Stimulated activated CD4-positive, alpha-beta T cell treated with anti-CD3 and anti-CD28 coated beads, Interleukin-4, amount 100 ng/mL, for 48 hours (primary cell): ENCODE measurements at places on chromosomes 7 and 10.

- no peak for DNase-seq
Observed at GRCh38 chr7:80357530-80357929, 154.3 kb downstream of the GNAT3 start.

- DNase-seq = no peak
Observed at GRCh38 chr10:75632805-75633462, 201.5 kb downstream of the LRMDA start.

GRCh38 chr10:70690589-70690988 is 18.3 kb downstream of the ADAMTS14 start:
- no peak for DNase-seq

GRCh38 chr7:131495669-131496498 is 60.5 kb downstream of the PODXL start:
- no peak for DNase-seq

DNA sequence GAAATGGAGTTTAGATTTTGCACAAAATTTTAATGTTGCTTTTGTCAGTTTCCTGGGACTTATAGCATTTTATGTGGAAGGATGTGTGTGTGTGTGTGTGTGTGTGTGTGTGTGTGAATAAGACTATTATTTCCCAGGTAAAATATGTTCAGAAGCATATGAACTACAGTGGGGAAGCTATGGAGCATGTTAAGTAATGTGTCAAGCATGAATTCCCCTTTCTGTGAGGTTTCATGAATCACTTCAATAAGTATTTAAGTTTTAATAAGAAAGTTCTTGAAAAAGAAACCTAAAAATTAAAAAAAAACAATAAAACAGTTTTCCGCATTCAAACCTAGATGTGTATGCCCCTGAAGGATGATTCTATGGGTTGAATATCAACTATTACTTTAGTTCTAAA is 693 bp downstream of the CREB5 start:
- no peak for DNase-seq

GRCh38 chr7:104823177-104823576 is 190.8 kb upstream of the KMT2E start:
- no peak for DNase-seq

DNA sequence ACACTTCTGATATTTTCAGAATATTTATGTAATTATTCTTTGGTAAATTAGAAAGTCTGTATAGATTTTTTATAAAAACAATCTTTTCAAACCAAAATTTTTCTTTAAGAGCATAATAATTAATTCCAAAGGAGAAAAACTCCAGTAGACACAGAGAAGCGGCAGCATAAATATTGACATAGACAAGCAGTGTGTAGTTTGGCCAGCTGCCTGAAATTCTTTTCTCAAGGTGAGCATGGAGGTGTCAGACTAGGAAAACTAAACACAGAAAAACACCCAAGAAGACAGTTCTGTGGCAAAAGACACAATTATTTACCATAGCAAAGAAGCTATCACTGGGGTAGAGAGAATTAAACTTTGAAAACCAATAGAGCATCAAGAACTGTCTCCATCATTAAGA is 82.4 kb downstream of the KLF6 start:
- no peak for DNase-seq

DNA sequence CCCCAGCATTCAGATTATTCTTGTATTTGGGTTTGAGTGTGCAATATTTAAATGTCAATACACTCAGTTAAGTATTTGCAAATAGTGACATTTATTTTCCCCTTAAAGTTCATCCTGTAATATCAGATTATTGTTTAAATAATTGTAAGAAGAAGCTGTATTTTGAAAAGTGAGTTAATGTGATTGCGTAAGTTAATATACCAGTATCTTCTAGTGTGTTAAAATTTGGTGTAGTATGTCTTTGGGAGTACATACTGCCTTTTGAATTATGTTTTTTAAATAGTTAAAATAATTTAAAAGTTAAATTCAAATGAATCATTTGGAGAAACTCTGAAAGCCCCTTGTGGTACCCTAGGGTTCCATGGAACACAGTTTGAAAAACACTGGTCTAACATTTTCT is 28.6 kb downstream of the LRMDA start:
- DNase-seq = no peak

GRCh38 chr7:150383710-150384397 is 4.7 kb downstream of the ZNF775 start:
- DNase-seq = no peak

- DNase-seq = no peak
Observed at GRCh38 chr7:141358386-141358785, 192.8 kb upstream of the AGK start.

DNA sequence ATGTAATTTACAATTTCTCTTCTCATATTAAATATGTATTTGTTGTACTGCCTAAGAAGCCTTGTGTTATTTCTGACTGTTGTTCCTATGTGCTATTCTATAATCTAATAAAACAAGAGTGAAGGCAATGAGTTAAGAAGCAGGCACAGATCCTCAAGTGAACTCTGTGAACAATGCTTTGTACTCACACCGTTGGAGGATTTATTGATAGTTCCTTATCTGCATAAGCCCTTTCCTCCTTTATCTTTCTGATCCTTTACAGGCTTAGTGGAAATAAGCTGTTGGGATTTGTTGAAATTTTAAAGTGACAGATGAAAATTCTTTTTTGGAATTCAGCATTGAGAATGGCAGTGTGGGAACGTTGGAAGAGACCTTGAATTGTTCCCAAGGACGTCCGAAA is 329.6 kb upstream of the NPVF start:
- no peak for DNase-seq

DNA sequence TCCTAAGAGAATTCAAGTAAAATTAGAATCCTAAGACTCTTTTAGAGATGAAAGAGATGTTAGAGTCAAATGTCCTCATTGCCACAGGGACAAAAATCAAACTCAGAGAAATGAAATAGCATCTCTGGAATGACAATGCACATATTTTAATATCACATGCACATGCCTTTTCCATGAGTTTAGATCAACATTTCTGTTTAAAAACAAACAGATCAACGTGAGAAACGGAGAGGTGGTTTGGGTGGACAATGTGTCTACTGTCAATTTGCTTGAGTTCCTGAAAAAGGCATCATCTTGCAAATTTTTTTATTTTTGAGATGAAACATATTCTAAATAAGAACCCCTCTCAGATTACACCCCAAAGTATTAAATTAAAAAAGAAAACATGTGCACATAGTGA is 130.0 kb downstream of the CHRM2 start:
- DNase-seq = no peak

GRCh38 chr7:124071843-124072242 is 39.0 kb upstream of the TMEM229A start:
- no peak for DNase-seq

DNA sequence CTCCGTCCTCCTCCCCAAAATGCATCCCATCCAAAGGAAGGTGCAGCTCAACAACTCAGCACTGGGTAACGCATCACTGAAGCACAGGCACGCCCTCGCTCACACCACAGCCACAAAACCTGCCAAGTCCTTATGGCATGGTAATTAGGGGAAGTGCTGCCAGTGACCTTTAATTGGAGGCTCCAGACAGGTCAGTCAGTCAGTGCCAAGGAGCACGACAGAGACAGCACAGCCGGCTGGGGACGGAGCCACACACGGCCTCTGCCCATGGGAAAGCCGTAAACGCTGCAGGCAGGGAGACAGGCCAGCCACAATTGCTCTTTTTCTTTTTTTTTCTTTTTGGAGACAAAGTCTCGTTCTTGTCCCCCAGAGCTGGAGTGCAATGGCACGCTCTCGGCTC is 146.5 kb downstream of the MAD1L1 start:
- DNase-seq = no peak

DNA sequence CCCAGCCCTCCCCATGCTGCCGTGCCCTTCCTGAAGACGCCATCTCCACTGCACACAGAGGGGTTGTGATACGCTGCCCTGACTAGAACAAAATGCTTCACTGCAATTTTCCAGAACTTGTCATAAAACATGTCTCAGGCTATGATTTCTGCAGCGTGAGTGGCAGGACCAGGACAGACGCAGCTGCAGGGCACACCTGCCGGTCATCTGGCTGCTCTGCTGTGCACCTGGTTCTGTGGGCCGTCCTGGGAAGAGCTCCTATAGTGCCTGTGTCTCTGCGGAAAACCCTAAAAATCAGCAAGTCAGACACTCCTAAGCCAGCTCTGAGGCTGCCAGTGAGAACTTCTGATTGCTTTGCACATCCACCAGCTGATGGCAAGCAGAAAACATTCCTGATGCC is 39.7 kb upstream of the DIP2C start:
- no peak for DNase-seq
